ENCODE measurements at places on chromosomes 4 and X.

GRCh38 chrX:16082470-16083085 lies 40.8 kb upstream of the GRPR start:
- DNase-seq = no peak

GRCh38 chr4:129254126-129254525 lies 158.2 kb downstream of the C4orf33 start:
- DNase-seq = no peak

DNA sequence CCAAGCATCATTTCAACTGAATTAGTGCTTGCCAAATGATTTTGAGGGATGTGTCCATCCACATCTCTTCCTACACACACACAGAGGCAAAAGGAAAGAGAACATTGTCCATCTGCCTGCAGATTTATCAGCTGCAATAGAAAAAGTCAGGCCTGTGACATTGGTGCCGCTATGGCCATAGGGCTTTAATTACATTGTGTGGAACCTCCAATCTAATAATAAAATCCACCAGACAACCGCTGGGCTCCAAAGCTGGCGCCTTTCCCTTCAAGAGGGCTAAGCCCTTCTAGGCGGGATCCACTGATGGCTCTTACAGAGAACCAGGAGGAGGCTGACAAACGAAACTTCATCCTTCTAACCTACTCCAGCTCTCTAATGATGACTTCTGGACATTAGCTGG lies 60.6 kb downstream of the PHOX2B start:
- no peak for DNase-seq

DNA sequence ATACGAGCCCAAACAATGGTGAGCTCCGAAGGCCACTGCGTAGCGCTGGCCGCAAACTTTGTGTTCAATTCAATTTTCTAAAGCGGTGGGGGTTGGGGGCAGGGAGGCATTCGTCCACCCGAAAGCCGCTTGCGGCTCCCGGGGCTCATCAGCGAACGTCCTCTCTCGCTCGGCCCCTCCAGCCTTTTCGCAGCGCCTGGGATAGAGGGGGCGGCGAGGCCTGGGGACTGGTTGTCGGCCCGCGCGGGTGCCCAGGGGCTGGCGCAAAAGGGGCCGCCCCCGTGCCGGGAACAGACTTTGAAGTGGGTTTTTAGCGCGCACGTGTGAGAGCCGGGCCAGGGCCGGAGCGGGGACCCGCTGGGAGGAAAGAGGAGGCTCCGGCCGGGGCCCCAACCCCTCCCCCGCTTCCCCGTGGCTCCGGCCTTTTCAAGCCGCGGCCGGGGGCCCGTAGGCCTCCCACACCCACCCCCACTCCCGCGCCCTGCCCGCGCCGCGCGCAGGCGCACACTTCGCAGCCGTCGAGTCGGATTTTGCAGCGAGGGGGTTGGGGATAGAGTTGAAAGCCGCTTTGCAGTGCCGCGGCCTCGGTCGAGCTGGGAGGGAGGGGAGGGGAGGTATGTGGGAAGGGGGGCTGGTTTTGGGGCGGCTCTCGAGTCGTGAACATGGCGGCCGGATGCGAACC lies 8.3 kb downstream of the ZIC3 start:
- no peak for DNase-seq

- no peak for DNase-seq
Observed at GRCh38 chr4:7787681-7788141, 151.9 kb downstream of the AFAP1 start.

GRCh38 chr4:1137850-1138249 lies 24.5 kb upstream of the RNF212 start:
- DNase-seq = no peak

DNA sequence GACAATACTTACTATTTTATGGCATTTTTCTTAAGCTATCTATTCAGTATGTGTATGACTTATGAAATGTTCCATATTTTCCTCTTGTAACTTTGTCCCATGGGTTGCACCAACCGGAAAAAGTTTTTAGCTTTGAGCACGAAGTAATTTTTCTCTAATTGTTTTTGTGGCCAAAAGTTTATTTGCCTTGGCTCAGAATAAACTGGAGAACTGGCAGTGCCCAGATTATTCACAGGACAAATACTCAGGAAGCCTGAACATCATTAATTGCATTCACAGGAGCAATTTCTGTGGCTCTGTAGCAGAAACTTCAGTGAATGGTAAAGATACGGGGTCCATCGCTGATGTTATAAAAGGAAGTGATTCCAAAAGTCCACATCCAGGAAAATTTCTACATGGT lies 184.5 kb downstream of the ARHGAP10 start:
- no peak for DNase-seq

GRCh38 chr4:145420595-145421214 lies 60.9 kb upstream of the SMAD1 start:
- no peak for DNase-seq

- no peak for DNase-seq
Observed at GRCh38 chr4:1096841-1097240, 16.5 kb downstream of the RNF212 start.

Measured in stimulated activated CD4-positive, alpha-beta T cell treated with anti-CD3 and anti-CD28 coated beads, Interleukin-15, amount 100 ng/mL, for 1 hour (primary cell).